ENCODE measurements at places on chromosomes 11 and 22.

GRCh38 chr22:40874016-40874415 lies 12.1 kb upstream of the DNAJB7 start:
- DNase-seq: no peak

DNA sequence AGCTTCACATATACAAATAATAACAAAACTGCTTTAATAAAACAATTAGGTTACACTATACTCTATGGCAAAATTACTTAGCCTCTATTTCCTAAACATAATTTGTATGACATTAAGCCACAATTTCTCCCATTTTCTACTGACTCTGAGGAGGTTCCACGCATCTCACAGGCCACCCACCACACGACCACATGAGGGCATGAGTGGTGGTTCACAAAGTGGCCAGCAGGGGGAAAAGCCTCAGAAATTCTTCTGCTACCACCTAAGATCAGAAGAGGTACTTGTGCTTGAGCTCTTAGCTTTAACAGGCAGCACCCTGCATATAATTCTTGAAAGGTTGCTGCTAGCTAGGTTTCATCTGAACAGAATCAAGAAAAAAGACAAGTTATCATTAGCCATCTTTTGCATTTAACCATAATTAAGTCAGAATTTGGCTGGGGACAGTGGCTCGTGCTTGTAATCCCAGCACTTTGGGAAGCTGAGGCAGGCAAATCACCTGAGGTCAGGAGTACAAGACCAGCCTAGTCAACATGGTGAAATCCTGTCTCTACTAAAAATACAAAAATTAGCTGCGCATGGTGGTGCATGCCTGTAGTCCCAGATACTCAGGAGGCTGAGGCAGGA lies 7.7 kb downstream of the LPXN start:
- DNase-seq: no peak

- DNase-seq: no peak
These were observed 40.6 kb downstream of the PARVA start for GRCh38 chr11:12417691-12418611.

- DNase-seq: no peak
These were observed 1.7 kb downstream of the TM7SF2 start for GRCh38 chr11:65113361-65113756.

DNA sequence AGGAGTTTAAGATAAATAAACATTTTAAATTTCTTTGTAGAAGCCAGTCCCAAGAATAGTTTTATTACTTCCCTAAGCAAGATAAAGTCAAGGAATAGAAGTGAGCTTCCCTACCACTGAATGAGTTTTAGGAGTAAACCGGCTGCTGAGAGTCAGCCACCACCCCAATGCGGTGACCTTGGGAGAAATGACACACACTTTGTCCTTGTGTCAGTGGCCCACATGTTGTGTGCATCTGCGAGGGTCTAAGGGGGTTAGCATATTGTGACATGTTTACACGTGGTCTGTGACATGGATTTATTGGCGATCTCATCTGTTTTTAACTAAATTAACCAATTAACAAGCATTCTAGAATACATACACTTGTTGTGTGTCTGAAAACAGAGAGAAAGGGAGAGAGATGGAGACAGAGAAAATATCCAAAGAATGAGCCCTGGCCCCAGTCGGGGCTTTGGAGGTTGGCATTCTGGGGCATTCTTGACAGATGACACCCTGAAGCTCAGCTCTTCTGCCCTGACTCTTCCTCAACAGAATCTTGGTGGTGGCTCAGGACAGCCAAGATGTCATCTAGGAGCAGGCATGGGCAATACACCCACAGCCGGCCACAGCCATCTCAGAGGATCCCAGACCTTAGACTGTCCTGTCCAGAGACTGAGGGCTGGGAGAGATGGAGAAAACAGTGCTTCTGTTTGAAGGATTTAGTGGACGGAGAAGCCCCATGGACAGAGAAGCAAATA lies 29.7 kb upstream of the TMPRSS4 start:
- DNase-seq: no peak

DNA sequence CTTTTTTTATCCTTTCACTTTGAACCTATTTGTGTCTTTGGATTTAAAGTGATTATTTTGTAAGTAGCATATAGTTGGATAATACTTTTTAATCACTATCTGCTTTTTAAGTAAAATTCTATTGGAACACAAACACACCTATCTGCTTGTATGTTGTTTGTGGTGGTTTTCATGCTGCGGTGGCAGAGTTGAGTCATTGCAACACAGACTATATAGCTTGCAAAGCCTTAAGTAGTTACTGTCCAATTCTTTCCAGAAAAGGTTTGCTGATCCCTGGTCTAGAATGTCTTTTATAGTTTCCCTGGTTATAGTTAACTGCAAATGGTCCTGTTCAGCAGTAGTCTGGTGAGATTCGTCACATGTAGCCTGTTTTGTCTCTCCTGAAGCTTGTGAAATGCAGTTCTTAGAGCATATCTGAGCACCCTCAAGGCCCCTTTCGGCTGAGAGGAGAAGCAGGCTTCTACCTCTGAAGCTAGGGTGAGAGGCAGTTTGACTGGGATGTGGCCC lies 21.5 kb downstream of the SHANK3 start:
- no peak for DNase-seq

DNA sequence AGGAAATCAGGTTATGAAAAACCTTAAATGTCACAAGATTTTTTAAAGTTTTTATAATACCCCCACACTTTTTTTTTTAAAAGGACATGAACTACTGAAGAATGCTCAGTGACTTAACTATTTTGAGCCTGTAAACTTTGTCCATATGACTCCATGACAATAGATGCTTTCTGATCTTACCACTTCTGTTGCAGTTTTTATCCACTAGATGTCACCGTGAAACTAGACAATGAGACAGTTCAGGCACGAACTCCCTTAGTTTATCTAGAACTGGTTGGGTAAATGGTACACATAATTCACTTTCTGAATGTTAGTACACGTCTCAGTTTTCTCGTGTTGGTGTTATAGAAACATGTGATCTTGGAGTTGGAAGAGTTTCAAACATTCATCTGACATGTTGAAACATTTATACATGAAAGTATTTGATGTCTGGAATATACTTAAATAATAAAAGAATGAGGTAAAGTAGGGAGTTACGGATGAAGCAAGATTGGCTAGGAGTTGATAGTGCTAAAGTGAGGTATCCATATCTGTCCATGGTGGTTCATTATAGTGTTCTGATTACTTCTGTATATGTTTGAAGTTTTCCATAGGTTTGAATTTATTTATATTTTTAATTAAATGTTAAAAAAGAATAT lies 8.1 kb downstream of the CCDC15 start:
- DNase-seq: no peak

- peak; percentile 85 for DNase-seq
These were observed 35.0 kb upstream of the SORL1 start for GRCh38 chr11:121417055-121417551.

DNA sequence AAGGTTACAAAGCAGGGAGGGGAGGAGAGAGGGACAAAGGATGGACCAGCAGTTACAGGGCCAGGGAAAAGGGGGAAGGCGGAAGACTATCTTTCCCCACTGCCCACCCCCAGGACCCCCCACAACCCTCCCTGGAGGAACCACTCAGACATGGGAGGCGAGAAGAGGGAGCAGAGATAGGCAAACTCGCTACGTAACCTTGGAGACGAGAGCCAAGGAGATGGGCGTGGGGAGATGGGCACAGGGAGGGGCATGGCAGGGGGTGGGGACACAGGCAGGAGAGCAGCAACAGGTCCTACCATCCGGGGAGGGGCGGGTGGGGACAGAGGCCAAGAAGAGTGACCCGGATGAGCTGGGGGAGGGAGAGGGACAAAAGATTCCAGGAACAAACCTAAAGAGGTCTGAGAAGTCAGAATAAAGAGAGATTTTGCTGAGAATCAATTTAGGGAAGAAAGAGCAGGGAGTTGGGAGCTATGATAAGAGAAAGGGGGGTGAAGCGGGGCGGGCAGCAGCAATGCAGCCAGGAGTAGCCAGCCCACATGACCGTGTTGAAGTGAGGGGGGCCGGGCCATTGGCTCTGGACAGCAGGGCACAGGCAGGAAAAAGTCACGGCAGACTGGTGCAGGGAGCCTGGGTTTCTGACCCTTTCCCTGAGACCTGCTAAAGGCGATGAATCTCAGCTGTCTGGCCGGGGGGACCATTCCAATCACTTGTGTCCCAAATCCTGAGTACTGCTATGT lies 128.4 kb downstream of the BUD13 start:
- DNase-seq: no peak

- DNase-seq: no peak
These were observed 49.0 kb downstream of the SC5D start for GRCh38 chr11:121341609-121342008.

- no peak for DNase-seq
These were observed 5.4 kb upstream of the NDUFS8 start for GRCh38 chr11:68025047-68025446.

DNA sequence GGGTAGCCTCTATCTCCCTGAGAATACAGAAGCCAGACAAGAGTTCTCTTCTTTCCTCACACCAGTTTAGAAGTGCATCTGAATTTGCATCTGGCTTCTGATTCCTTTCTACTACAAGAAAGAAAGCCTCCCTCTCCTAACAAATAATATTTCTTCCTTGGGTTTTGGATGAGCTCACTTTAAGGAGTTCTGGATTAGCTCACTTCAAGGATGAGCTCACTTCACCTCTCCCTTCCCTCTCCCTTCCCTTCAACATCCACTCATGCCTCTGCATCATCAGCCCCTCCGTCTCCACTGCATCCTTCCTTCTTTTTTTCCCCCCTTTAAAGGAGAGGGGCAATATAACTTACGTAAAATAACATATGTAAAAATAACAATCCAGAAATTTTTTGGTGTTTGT lies 1.6 kb upstream of the MTNR1B start:
- no peak for DNase-seq

DNA sequence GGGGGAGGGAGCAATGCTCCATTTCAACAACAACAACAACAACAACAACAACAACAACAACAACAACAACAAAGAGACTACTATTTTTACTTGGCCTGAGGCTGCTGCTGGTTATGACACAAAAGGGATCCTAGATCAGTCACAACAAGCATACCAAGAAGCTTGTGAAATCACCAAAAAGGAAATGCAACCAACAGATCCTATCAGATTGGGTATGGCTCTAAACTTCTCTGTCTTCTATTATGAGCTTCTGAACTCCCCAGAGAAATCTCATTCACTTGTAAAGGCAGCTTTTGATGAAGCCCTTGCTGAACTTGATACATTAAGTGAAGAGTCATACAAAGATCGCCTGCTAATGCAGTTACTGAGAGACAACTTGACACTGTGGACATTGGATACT lies 10.5 kb upstream of the MS4A2 start:
- DNase-seq: no peak

DNA sequence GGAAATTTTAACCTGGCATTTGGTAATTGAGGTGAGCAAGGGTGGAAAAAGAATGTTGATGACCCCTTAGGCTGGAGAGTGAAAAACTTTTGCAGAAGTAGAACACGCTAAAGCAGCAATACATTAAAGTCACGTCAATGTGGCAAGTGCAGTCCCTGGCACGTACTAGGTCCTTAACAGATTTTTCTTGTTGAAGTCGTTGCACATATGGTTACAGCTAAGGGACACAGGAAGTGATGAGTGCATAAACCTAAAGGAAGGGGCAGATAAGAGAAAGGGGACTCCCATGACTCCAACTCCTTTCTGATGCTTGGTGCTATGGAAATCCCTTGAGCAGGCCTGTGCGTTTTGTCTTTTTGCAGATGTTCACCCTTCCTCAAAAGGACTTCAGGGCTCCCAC lies 1.2 kb downstream of the ACCS start:
- DNase-seq: no peak

DNA sequence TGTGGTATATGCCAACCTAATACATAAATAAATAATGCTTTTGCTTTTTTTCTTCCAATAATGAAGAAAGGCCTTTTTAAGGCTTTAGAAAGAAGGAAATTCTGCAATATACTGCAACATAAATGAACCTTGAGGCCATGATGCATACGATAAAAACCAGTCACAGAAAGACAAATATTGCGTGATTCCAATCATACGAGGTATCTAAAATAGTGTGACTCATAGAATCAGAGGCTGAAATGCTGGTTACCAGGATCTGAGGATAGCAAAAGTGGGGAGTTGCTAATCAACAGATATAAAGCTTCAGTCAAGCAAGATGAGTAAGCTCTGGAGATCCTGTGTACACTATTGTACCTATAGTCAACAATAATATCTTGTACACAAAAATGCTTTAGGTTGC lies 24.2 kb downstream of the MS4A6A start:
- DNase-seq: no peak

- no peak for DNase-seq
These were observed 5.2 kb upstream of the OAF start for GRCh38 chr11:120205596-120206161.

DNA sequence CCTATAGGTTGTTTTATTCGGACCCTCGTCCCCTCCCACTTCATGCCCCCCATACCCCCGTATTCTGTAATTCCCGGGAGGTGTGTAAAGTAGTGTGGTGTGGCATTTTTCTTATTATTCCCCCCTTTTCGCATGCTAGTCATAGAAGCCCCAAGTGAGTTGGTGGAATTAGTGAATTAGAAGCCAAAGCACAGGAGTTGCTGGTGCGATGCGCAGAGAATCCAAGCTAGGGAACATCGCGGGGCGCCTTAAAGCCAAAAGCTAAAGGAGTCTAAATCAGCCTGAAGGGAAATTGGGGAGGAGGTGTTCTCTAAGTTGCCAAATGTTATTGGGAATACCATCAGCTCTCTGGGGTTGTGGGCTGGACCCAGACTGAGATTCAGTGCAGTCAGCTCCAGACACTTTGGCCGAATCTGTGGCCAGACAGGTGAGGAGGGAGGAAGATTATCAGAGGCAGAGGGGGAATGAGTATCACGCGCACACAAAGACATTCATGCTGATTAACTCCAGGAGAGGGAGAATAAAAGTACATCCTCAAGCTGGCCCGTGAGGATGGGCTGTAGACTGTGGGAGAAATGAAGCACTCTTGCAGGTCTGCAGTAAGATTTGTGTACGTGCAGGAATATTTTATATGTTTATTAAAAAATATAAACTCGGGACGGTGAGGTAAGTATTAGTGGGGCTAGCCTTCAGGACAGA lies 102.8 kb upstream of the HSD17B12 start:
- DNase-seq: no peak

GRCh38 chr11:21306739-21307358 lies 637.5 kb downstream of the NELL1 start:
- DNase-seq: no peak

- no peak for DNase-seq
These were observed 82.8 kb upstream of the ALKBH3 start for GRCh38 chr11:43797866-43798265.

- no peak for DNase-seq
These were observed 3.5 kb upstream of the PDGFB start for GRCh38 chr22:39248254-39248653.

Measured in heart left ventricle (tissue), 16 donors.